ENCODE measurements at places on chromosomes 3 and 15.
A peak's percentile ranks its signal among the peaks of the same experiment; 100 is the strongest.

DNA sequence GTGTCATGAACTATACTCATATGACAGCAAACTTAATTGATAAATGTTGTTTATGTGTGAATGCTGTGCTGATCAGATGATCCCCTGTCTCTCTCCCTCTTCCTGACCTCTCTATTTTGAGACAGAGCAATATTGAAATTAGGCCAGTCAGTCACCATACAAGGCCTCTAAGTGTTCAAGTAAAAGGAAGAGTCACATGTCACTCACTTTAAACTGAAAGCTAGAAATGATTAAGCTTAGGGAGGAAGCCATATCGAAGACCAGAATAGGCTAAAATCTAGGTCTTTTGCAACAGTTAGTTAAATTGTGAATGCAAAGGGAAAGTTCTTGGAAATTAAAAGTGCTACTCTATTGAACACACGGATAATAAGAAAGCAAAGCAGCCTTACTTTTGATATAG lies 498.6 kb downstream of the ZPLD1 start:
- DNase-seq, result no peak

DNA sequence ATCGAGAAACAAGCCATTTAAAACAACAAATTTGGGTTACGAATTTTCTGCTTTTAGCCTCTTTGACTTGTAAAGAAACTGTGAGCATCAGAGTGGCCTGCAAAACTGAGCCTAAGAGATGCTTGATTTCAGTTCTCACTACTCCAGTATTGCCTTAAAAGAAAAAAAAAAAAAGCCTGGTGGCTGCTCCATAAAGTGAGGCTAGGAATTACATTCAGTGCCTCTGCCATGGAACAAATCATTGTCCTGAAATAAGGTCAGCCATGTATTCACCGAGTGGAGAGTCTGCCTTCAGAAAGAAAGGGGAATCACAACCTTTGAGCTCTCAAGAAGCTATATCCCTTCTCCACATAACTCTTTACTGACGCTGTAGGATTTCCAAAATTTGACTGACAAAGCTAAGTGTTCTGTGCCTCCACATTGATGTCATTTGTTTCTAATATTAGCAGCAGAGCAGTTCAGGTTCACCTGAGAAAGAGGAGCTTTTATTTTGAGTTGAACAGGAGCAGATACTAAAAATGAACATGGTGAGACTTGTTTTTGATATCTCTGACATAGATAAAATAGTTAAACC lies 137.3 kb downstream of the SSR3 start:
- no peak for DNase-seq

GRCh38 chr3:112012205-112012992 lies 13.7 kb downstream of the TAGLN3 start:
- DNase-seq, result no peak

DNA sequence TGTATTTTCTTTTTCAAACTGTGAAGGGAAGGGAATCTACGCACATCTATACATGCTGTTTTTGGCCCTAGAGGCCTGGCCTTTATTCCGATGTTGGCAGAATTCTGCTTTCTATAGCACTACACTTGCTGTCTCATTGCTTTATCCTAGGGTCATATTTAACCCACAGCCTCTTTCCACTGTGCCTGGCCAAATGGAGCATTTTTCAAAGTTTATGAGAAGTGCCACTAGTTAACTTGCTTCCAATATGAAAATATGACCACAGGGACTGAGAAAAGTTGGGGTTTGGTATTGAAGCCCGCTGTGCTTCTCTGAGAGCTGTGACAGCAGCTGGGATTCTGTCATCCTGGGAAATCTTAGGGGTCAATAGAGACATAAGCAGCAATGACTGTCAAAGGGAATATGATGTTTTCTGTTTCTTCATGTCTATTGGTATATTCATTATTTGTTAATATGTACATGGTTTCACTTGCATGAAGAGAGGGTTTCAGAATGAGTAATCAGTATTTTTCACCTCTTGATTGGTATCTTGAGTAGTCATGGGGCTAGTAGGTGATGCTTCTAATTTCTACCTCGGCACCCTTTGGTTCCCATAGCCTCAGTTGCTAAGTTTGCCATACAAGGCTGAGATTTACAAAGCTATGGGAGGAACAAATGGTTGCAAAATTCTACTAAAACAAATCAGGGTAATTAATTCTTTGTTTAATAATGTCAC lies 275.8 kb upstream of the RBMS3 start:
- no peak for DNase-seq

- no peak for DNase-seq
Observed at GRCh38 chr3:38564631-38565338, 68.6 kb downstream of the EXOG start.

- no peak for DNase-seq
Observed at GRCh38 chr15:73683777-73684580, at the start of gene CD276. Gene CD276 (plus strand): TSS chr15:73684383. CDS start chr15:73699640, 15,257 bp downstream.

GRCh38 chr15:96392380-96393208 lies 62.1 kb downstream of the NR2F2 start:
- DNase-seq, result no peak

DNA sequence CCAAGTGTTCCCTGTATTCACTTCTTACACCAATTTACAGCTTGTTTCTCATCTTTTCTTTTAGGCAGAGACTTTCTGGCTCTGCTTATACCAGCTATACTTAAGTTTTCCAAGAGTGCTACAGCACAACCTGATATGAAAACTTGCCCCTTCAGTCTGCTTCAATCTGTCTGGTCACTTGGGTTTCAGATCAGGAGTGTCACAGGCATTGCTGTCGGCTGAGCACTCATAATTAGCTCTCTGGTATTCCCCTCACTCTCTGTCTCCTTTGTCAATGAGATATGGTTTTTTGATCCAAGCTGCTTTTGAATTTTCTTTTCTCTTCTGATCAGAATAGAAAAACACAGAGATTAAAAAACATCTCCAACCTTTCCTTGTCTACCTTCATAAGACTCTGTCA lies 194.9 kb upstream of the UMPS start:
- no peak for DNase-seq

GRCh38 chr3:183427876-183428446 lies 458 bp downstream of the MCF2L2 start:
- DNase-seq, result no peak

DNA sequence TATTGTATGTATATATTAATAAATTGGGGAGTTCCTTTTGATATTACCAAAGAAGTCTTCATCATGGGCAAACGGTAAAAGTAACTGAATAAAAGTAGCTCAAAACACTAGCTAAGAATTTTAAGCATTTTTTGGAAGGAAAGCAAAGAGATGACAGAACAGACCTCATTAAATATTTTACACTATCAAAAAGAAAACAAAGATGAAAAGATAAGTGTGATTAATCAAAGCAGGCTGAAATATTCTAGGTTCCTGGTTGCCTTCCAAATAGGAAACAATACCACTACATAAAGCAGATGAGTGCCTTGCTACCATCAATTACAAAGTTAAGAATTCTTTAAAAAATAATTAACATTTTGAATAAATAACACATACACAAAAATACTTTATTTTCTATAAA lies 3.6 kb downstream of the NKIRAS1 start:
- no peak for DNase-seq

GRCh38 chr3:170903123-170903522 lies 5.3 kb downstream of the EIF5A2 start:
- no peak for DNase-seq

- no peak for DNase-seq
Observed at GRCh38 chr15:83278191-83278590, 6.3 kb downstream of the BNC1 start.

DNA sequence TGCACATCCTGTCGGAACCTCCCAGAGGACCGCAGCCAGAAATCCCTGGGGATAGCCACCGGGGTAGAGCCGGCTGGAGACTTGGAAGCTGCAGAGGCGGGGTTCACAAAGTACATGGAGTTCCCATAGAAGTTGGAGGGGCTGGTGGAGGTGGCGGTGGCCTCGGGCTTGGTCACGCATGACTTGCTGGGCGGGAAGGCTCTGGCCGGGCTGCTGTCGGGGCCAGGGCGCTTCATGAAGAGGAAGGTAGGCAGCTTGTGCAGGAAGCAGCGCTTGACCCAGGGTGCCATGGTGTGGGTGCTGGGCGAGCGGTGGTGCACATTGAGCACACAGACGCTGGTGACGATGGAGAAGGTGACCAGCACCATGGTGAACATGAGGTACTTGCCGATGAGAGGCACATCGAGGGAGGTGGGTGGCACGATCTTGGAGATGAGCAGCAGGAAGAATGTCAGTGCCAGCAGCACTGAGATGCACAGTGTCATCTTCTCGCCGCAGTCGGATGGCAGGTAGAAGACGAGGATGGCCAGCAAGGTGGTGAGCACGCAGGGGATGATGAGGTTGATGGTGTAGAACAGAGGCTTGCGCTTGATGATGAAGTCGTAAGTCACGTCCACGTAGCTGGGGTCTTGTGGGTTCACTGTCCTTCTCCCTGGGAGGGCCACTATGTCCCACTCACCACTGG lies 8.4 kb upstream of the CHRNA3 start:
- DNase-seq, result no peak

- no peak for DNase-seq
Observed at GRCh38 chr3:194120789-194121770, 14.9 kb upstream of the HES1 start.

DNA sequence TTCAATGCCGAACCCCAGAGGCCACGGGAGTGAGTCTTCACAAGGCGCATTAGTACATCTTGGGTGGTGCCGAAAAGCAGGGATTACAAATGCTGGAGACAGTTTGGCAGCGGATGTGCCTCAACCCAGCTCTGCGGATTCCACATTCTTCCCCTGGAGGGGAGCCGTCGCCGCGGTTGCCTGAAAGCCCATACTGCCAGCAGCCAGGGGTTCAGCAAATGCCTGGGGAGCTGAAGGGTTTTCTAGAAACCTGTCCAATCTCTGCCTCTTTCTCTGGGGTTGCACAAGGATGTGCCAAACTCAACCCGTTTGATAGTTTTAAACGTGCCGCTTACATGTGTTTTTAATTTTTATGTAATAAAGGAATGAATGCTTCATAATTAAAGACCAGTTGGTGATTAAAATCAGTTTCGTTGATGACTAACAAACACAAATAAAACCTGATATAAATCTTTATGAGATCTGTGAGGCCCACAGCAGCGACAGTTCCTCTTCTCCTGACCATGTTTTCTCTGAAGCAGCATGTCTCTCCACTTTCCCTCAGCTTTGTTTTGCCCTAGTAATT lies 74.6 kb upstream of the LEKR1 start:
- DNase-seq, result no peak

DNA sequence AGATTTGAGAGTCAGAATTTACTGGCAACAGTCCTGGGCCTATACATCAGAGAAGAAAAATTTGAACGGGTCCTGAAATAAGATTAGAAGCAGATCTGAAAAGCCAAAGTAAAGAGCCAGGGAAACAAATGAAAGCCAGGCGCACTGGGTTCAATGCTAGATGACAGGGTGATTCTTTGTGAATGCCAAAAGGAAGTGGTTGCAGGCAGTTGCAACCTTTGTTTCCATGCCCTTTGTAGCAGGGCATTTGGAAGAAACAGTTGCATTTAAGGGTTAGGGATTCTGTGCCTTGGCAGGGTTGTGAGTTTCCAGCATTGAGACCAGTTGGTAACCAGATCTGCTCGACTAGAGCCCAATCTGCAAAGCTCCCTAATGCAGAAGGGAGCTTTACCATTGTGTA lies 36.4 kb upstream of the MTHFS start:
- no peak for DNase-seq

- peak; percentile 81 for DNase-seq
Observed at GRCh38 chr15:100596792-100597191, 5.2 kb downstream of the LINS1 start.

GRCh38 chr15:94265009-94265408 lies 33.6 kb downstream of the MCTP2 start:
- no peak for DNase-seq

DNA sequence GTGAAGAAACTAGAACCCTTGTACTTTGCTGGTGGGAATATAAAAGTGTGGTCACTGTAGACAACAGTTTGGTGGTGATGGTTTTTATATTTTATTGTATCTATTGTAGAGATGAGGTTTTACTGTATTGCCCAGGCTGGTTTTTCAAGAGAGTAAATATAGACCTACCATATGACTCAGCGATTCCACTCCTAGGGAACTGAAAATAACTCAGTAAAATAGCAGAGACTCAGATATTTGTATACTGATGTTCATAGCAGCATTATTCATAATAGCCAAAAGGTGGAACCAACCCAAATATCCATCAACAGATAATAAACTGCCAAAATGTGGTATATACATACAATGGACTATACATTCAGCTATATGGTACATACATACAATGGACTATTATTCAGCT lies 68.8 kb upstream of the IL12A start:
- no peak for DNase-seq

DNA sequence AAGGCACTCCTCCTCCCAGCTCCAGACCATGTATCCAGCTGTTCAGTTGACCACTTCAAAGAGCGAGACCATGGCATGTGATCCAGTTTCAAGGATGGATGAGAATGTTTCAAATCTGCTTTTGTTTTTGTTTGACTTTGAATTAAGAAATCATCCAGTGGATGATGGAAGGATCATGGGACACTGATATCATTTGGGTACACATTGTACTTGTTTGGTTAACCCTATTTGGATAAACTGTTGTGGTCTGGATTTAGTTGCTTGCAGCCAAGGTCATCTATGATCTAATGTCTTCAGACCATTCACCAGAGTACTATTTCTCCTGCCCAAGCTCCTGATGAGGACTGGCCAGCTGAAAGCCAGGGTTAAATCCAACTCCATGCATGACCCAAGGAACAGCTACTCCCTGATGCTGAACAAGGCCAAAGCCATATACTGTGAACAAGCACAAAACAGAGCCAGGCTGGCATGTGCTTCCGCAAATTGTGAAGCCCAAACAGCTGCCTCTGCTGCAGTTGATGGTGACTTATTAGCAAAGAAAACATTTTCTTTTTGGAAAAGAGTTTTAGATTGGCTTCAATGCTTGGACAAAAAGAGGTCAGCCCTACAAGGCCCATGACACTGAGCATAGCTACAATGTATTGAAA lies 5.2 kb upstream of the ADAMTS17 start:
- no peak for DNase-seq

GRCh38 chr15:101145362-101145761 lies 106.5 kb downstream of the CHSY1 start:
- no peak for DNase-seq

DNA sequence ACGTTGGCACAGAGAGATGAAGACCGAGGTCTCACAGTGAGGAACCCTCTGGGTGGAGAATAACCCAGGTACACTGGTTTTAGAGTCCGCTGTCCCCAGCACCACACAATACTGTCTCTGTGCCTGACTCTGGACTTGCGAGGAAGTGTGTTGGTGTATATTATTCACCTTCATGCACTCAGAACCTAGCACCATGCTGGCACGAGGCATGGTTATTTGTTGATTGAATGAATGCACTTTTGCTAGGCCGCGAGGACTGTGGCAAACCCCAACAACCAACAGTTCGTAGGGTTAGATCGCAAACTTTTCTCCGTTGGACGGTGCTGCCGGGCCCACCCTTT lies 484 bp upstream of the C3orf52 start:
- DNase-seq, result no peak

GRCh38 chr3:160400702-160401150 lies 1.3 kb downstream of the SMC4 start:
- no peak for DNase-seq

- no peak for DNase-seq
Observed at GRCh38 chr3:155555479-155556060, 189.3 kb downstream of the PLCH1 start.

DNA sequence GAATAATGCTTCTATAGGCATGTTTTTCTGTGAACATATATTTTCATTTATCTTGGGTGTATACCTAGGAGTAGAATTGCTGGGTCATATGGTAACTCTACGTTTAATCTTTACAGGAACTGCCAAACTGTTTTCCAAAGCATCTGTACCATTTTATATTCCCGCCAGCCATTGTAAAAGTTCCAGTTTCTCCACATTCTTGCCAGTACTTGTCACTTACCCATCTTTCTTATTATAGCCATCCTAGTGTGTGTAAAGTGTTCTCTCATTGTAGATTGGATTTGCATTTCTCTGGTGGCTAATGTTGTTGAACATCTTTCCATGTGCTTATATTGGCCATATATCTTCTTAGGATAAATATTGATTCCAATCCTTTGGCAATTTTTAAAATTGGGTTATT lies 31.2 kb upstream of the CFAP20DC start:
- DNase-seq, result no peak

Data from stimulated activated CD8-positive, alpha-beta memory T cell treated with anti-CD3 and anti-CD28 coated beads, Interleukin-4, amount 100 ng/mL, for 1 hour (primary cell).